GM23338 (cell line): ENCODE measurements at places on chromosomes 2 and 18. TPM values are rescaled to one million over a fixed set of nuclear protein-coding genes. Genes with fewer than 3 reads are reported as not detected.
A peak's percentile ranks its signal among the peaks of the same experiment; 100 is the strongest.

DNA sequence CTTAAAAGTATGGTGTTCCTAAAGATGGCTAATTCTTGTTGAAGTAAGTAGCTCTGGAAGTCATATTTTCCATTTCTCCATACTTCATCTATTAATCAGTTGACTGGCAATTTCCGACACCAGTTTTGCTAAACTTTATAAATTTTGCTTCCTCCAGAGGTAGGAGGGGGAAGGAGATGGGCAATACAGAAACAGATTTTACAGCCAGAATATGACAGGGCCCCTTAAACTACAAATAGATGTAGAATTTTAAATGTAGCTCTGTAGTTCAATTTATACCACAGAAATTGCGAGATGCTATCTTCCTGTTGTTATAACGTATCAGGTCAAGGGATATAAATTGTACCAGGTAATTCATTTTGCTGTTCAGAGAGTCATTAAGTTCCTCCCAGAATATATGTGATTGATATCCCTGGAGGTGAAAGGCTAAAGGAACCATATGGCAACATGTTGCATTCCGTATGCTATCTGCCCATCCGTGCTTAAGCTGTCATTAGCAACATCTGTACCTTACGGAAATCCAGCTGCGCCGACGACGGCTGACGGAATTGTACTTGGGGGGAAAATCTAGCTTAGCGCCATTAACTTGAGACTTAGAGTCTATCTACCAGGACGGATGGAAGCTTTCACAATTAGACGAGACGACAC, 8.4 kb upstream of the NR4A2 start:
- DNase-seq = peak; percentile 64

DNA sequence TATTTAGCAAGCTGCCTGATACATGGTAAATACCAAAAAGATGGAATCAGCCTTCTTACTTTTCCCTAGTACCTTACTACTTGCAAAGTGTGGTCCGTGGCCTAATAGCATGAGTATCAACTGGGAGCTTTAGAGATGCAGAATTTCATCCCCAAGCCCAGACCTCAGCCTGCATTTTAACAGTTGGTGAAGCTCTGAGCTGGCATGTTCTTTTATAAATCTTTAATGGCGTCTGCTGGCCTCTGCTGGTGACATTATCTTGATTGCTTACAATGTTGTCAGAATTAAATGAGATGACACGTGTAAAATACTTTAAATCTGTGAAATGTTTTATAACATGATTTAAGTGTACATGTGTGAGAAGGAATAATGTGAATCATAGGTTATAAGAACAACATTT, 115.1 kb upstream of the NOSTRIN start:
- peak; percentile 52 for DNase-seq

DNA sequence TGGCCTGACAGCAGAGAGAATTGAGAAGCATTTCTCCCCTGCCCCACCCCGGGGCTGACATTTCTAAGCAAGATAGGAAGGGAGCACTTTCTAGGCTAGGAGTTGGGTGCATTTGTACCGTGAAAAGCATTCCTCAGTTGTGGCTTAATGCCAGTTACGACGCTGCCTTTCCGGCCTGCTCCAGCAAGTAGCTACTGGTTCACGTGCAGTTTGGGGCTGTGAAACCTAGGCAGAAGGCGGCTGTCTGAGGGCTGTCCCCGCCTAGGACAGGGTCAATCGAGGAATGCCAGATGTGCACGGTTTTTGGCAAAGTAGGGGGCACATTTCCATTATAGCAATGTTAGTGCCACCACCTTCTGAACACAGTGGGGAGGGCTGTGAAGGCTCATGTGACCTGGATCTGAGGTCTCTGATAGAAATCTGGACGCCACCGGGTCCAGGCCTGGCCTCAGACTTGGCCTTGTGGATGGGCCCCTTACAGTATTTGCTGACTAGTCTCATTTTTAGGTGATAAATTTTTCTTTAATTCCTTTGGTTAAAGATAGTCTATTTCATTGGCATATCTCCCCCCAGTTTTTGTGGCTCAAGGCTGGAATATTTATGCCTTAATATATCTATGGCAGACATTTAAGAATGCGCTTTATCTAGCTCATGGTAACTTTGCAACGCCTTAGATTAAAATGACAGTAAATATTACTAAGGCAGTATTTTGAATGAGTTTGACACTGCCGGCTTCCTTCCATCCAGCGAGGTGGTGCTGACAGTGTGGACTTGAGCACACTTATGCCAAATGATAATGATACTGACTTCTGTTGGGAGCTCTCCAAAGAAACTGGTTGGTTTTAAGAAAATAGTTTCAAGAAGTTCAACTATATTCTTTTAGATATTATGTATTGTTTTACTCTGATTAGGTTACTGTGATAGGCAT, 78.7 kb downstream of the LPIN1 start:
- DNase-seq = no peak

DNA sequence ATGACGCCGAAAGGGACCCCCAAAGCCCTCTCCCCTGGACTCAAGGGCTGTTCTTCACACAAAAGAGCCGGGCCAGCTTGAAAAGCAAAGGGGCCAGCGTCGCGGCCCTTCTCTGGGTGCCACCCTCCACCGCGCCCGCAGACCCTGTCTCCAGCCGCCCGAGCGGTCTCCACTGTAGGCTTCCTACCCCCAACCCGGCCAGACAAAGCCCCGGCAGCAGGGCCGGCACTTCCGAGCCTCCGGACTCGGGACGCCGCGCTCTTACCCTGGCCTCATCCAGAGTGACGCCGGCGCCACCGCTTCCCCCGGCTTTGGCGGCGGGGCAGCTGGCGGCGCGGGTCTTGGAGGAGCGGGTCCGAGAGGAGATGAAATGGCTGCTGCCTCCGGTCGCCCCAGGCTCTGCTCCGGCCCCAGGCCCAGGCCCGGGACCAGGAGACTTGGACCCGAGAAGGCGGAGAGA, 603 bp downstream of the ATAD2B start:
- DNase-seq = peak; percentile 65

DNA sequence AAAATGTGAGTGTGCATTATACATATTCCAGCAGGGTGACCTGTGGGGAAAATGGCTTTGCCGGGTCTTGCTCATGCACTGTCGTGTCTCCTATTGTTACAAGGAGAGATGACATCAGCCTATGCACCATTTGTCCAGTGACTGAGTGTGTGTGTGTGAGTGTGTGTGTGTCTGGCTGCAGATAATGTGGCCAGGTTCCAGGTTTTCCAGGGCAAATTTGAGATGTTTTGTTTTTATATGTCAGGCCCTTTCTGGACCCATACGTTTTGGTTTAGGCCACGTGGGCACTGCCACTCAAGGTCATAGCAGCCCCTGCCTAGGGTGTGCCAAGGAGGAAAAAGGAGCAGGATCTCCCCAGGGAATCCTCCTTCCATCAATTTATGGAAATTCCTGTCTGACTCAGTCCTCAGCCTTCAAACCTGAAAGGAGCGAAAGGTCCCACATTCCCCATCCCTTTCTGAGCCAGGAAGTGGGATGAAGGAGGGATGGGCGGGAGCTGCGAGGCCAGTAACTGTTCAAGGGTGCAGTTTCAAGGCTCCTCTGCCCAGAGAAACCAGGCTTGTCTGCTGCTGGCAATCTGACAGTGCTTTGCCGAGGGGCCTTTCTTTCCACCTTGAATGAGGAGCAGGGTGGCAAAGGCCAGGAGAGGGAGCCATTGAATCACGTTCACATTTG, 93.0 kb upstream of the SMAD2 start:
- peak; percentile 83 for DNase-seq

- DNase-seq = no peak
Observed at GRCh38 chr18:32735781-32736180, 37.0 kb downstream of the KLHL14 start.

GRCh38 chr2:157327200-157327599, 1.6 kb upstream of the ERMN start:
- no peak for DNase-seq

- no peak for DNase-seq
Observed at GRCh38 chr2:70095720-70096670, 8.7 kb downstream of the PCBP1 start.

DNA sequence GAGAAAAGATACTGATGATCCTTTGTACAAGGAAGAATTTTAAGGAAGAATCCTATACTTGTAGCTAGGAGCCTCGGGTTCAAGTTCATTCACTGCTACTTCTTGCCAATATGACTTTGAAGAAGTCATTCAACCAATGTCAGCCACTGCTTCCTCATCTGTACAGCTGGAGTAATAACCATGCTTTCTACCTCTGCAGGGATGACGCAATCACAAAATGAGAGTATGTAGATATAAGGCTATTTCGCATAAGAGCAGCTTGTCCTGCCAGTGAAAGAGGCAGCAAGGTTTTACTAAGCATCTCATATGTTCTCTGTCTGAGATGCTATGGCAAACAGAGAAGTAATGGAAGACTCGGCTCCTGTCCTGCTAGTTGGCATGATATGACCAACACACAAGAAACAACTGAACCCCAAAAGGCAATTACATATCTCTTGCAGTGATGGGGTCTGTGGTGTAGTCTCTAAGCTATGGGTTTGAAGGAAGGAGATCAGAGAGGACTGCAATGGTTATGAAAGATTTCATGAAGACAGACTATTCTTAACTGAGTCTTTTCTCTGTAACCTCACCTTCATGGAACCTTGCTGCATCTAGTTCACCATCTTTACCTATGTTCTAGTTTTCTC, 9.2 kb downstream of the AAK1 start:
- DNase-seq = no peak

GRCh38 chr2:232234922-232235615, 143.5 kb upstream of the ALPP start:
- no peak for DNase-seq

DNA sequence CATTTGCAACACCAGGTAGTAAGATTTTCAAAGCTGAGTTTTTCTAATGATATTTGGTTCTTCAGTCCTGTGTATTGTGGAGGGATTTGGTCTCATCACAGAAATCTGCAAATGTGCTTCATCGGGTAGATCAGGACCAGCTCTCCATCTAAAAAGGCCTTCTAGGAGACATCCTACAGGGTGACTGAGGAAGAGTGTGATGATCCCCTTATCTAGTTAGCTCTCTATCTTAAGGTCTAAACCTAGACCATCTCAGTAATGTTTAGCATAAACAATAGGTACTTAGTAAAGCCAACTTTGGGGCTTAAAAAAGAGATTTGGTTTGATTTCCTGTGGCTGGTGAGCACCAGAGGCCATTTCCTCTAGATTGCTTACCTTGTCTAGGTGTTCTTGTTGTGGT, 145.2 kb downstream of the PRPF40A start:
- DNase-seq = no peak

- DNase-seq = no peak
Observed at GRCh38 chr2:215969131-215969841, 44.1 kb downstream of the MREG start.

- DNase-seq = no peak
Observed at GRCh38 chr2:189298481-189298880, 118.9 kb upstream of the COL5A2 start.

GRCh38 chr2:138493334-138493733, 8.2 kb upstream of the SPOPL start:
- DNase-seq = no peak

GRCh38 chr2:183474912-183475695, 350.9 kb downstream of the NUP35 start:
- no peak for DNase-seq

DNA sequence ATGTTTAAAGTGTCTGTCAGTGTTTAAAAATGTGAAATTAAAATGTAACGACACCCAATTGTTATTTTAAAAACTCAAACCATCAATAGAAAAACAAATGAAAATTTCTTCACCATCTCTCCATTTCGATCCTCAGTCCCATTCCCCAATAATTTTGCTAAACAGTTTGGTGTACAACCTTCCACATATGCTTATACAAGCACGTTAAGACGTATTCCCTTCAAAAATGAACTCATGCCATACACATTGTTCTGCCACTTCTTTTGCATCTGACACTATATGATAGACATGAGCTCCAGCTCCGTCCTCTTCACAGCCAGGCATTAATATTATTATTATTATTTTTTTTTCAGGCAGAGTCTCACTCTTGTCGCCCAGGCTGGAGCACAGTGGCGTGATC, 14.1 kb upstream of the MYCN start:
- DNase-seq = no peak

DNA sequence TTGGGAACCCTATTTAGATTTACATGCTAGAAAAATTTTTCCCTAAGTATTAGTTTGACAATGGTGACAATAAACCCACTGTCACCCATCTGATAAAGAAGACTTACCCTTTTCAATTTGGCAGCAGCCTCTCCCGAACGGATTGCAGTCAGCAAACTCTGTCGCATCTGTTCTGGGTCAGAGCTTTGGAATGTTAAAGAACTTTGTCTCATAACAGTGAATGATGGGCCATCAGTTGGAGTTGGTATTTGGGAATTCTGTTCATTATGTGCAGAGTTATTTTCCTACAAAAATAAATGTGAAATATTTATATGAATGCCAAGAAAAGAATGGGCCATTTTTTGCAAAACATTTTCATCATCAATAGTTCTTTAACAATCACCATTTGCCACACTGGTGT, 70.8 kb upstream of the GRB14 start:
- DNase-seq = no peak

- DNase-seq = peak; percentile 88
Observed at GRCh38 chr18:34493099-34493544, 217.0 kb upstream of the DTNA start.

- no peak for DNase-seq
Observed at GRCh38 chr2:196176142-196176738, 4.9 kb upstream of the STK17B start.

DNA sequence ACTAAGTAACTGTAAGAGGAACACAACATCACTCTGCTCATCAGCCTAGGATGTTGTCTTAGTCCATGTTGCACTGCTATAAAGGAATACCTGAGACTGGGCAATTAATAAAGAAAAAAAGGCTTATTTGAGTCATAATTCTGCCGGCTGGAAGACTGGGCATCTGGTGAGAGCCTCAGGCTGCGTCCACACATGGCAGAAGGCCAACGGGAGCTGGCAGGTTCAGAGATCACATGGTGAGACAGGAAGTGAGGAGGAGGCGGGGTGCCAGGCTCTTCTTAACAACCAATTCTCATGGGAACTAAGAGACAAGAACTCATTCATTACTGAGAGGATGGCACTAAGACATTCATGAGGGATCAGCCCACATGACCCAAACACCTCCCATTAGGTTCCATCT, 46.8 kb downstream of the EPG5 start:
- no peak for DNase-seq

GRCh38 chr2:103346780-103347179, 584.9 kb downstream of the TMEM182 start:
- peak; percentile 14 for DNase-seq

DNA sequence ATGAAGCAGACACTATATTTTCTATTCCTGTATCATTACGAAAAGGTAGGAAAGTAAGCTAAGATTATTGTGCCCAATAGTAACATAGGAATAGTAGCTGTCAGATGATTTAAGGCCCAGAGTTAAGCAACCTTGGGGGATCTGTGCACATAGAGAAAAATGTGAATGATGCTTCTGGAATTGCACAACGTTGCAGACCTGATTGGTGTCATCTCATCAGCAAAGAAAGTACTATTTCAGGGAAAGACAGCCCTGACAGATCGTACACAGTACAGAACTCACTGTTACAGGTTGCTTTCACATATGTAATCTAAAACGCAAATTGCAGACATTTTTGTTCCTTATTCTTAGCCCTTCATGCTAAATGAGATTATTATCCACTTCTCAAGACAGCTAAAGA, 535.9 kb downstream of the TRIB2 start:
- no peak for DNase-seq

CCDC85A gene
- polyA plus RNA-seq = 0.17 and 0.21 TPM in 2 replicates

REL gene
- polyA plus RNA-seq = 3.3 and 4.1 TPM in 2 replicates

SNTG2 gene
- 21.6 and 27.5 TPM in 2 replicates for polyA plus RNA-seq

C1GALT1C1L gene
- polyA plus RNA-seq = 0.99 and 1.3 TPM in 2 replicates

ARHGAP25 gene
- 1.9 and 2.0 TPM in 2 replicates for polyA plus RNA-seq

DES gene
- 1.0 and 1.3 TPM in 2 replicates for polyA plus RNA-seq

ACADL gene
- polyA plus RNA-seq = 0.37 and 0.68 TPM in 2 replicates

SLC5A7 gene
- polyA plus RNA-seq = 0.05 TPM in 1 of 2 replicates, not detected in the other

REG1B gene
- not detected in 2 replicates for polyA plus RNA-seq

KHK gene
- 8.4 and 9.7 TPM in 2 replicates for polyA plus RNA-seq

MAT2A gene
- 74.4 and 105 TPM in 2 replicates for polyA plus RNA-seq

RAB31 gene
- 34.0 and 46.1 TPM in 2 replicates for polyA plus RNA-seq
